ENCODE measurements at places on chromosomes 5 and 9.

- DNase-seq = no peak
Observed at GRCh38 chr5:141182248-141182647, at the start of gene PCDHB16. Gene PCDHB16 (plus strand): TSS chr5:141182387. CDS start chr5:141182560, 173 bp downstream.

GRCh38 chr5:126115059-126115629 lies 308.1 kb upstream of the GRAMD2B start:
- DNase-seq = no peak

- DNase-seq = no peak
Observed at GRCh38 chr9:14956208-14956607, 46.0 kb upstream of the FREM1 start.

DNA sequence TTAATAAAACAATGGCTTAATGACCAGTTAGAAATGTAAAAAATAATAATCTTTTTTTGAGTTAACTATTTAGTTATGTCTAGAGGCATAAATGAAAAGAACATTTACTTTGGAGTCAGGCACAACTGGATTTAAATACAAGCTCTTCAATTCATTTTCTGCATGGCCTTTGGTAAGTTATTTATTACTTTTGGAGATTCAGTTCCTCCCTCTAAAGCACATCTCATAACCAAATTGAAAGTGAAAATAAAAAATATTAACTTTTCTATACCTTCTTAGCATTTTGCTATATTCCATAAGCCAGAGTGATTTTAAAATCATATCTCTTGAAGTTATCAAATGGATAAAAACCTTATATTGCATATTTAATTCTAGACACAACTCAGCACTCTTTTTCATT lies 434.9 kb upstream of the SMARCA2 start:
- no peak for DNase-seq

GRCh38 chr9:33117306-33117705 lies 40.8 kb upstream of the SMU1 start:
- DNase-seq = no peak

DNA sequence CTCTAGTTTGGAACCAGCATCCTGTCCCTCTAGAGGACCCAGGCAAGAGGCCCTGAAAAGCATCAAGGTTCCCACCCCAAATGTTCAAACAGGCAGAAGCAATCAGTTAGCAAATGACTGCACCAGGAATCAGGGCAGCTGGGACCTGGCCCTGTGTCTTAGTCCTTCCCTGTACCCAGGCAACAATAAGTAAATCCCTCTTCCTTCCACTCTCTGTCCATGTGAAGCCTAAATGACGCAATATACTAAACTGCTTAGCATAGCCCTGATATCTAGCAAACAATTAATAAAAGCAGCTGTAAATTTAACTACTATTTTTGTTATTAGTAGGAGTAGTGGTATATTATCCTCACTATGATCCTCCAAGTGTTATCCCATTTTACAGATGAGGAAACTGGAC lies 13.2 kb upstream of the ADRA1B start:
- no peak for DNase-seq

DNA sequence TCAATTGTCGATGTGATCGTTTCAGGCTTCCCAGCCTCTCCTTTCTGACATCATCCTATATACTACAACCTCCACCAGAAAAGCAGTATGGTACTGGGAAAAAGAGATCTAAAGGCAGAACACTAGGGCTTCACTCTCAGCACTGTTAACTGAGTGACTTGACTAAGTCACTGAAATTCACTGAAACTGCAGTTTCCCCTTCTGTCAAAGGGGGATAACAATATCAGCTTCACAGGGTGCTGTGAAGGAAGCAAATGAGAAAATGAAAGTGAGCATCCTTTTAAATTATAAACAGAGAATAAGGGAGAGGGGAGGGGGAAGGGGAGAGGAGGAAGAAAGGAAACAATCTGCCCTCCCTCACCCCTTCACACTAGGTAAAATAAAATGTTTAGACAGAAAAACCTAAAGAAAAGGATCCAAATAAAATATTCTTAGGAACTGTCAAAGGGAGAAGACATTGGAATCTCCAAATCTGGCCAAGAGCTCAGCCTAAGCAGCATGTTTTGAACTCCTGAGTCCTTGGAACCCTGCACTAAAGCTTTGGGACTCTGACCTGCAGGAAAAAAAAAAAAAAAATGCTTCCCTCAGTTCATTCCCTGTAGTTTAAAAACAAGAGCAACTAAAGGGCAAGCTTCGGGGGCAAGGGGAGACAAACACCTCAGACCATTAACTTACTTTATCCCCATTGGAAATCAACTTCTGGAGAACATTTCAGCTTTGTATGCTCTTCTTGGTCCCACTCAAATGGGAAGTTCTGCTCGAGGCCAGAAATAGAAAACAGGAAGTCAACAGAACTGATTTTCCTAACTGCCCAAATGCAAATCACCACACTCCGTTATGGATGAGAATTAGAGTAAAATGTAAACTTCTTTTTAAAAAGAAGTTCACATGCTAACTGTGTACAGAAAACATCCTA lies 178.3 kb downstream of the DEPDC1B start:
- DNase-seq = no peak

GRCh38 chr5:149341876-149342275 lies 3.4 kb upstream of the GRPEL2 start:
- no peak for DNase-seq

DNA sequence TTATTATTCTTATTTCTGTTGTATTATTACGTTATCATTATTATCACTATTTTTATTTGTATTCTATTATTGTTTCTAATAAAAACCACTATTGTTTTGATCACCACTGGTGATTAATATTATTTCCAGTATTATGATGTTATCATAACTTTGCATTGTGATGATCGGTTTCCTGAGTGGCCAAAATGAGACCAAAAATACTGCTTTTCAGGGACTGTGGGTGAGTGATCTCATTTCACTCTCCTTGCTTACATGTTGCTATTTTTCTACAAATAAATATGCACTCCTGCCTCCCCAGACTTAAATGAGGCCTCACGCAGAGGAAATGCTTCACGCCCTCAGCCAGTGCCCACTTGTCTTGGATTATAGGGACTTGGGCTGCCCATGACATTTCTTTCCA lies 78.4 kb downstream of the LRSAM1 start:
- no peak for DNase-seq

DNA sequence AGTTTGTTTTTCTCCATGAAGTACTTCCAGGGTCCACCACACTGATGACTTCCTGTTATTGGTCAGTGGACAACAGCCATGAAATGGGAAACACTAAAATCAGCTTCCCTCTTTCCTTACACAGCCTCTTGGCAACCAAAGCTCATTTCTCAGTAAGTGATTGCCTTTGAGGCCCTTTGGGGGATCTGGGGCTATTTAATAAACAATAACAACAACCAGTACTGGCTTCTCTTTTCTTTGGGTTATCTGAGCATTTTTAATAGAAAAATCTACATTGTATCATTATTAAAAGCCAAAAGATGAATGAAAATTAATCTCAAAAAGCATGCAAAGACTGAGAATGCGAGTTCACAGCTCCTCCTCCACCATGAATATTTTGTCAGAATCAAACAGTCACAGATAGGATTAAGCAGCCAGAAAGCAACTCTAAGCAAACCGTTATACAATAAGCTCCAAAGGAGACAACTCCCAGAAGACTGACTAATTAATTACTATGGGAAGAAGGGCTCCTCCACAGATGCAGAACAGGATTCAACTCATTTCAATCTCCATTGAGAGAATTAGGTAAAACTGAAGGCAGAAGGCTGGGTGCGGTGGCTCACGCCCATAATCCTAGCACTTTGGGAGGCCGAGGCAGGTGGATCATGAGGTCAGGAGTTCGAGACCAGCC lies 68.3 kb downstream of the SERINC5 start:
- DNase-seq = no peak

DNA sequence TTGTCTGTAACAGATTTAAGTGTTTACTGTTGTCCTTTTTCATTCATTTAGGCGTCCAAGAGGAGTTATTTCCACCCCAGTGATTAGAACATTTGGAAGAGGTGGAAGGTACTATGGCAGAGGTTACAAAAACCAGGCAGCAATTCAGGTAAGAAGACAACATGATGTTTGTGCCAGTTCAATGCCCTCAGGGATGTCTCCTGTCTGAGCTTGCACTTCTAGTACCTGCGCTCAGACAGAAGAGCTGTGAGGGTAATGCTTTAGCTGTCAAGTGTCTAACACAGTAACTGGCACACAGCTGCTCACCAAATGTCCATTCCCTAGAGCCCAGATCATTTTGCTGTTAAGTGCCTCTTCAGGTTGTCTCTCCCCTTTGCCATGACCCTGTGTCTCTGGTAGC lies 14.2 kb upstream of the PHF2 start:
- no peak for DNase-seq

DNA sequence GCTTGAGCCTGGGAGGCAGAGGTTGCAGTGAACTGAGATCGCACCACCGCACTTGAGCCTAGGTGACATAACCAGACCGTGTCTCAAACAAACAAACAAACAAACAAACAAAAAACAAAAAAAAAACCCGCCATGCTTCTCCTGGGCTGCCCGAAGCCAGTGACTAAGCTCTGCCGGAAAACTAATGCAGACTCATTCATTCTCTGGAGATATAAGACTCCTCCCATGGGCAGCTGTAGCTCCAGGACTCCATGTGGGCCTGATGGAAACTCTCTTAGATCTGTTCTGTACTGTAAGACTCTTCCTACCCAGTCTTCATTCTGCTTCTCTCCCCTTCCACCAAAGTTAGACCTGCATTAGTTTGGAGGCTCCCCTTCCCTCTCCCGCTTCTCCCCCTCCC lies 11.1 kb downstream of the GLDC start:
- no peak for DNase-seq

All from frontal cortex (tissue), 4 donors.